ENCODE measurements at places on chromosomes 3 and 15.

- no peak for DNase-seq
These were observed 28.3 kb upstream of the STIMATE start for GRCh38 chr3:52925405-52926313.

- DNase-seq, result no peak
These were observed 22.4 kb upstream of the CELF6 start for GRCh38 chr15:72342385-72342784.

GRCh38 chr3:111980716-111981456 lies 2.1 kb downstream of the ABHD10 start:
- DNase-seq, result no peak

DNA sequence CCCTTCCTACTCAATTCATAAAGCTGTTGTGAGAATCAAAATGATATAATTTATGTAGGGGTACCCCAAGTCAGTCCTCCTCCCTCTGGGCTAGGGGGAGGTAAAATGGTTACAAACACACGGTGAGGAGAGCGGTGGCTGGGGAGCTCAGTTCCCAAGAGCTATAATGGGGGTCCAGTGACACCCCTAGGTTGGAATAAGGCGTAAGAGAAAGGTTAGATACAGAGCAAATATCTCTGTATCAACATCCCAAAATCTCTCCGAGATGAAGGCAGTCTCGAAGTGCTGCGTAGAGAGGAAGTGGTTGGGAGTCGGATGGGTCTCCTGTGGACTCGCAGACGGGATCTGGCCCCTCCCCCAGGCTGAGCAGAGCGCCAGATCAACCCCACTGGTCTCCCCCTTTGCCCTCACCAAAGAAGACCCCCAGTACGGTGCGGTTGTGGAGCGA lies 1.8 kb downstream of the DUOX2 start:
- no peak for DNase-seq

- DNase-seq, result no peak
These were observed 66.6 kb upstream of the LARS2 start for GRCh38 chr3:45321607-45322391.

DNA sequence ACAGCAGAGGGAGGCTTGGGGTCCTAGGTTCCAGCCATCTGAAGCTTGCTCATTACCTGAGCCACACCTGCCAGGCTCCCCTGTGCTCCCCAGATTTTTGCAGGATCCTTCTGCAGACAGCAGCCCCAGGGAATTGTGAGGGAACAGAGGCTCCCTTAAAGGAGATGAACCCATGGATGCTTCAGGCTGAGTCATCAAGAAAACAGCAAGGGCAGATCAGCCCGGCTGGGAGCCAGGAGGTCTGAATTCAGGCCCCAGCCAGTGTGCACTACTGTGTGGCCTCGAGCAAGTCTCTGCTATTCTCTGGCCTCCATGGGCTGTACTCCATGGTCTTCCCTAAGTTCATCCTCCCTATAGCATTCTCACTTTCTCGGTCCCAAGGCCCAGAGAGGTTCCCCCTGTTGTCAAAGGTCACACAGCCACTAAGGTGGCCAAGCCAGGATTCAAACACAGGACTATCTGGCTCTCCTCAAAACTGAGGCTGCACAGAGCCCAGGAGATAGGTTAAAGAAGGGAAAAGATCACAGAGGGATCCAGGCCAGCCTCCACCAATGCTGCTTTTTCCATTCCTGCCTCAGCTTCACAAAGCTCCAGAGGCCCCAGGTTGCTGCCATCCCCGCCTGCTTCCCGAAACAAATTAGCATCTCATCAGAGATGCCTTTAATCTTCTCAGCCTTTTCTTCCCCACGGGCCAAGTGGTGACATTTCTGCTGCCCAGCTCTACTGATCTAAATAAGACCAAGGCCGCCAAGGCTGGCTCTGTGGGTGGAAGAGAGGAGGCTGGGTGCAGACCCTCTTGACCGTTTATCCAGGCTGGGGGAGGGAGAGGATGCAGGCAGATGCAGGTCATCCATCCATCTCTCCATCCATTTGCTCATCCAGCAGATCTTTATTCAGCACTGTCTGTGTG lies 21.2 kb upstream of the GRIP2 start:
- DNase-seq, result no peak

GRCh38 chr3:2908693-2909351 lies 201.4 kb downstream of the IL5RA start:
- DNase-seq, result no peak

- no peak for DNase-seq
These were observed 681.2 kb upstream of the NECTIN3 start for GRCh38 chr3:110390372-110390771.

- no peak for DNase-seq
These were observed 16.1 kb downstream of the TXNRD3 start for GRCh38 chr3:126638790-126639189.

DNA sequence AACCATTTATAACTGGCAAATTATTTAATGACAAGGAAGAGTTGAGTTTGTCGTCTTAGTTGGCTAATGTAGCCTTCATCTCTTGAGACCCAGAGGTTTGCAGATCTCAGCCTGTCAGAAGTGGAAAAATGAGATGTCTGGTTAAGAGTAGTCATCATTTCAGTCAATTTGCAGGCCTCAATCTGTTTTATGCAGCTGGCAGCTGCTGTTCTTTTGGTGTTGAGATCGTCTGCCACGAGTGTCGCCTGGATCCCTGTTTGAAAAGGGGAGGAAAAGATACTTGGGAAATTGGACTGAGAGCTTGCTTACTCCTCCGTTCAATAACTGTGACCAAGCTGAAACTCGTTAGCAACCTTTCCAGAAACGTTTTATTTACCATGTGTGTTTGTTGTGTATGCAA lies 2.3 kb downstream of the PHLDB2 start:
- DNase-seq, result no peak

GRCh38 chr3:100131241-100131640 lies 16.9 kb upstream of the FILIP1L start:
- no peak for DNase-seq

DNA sequence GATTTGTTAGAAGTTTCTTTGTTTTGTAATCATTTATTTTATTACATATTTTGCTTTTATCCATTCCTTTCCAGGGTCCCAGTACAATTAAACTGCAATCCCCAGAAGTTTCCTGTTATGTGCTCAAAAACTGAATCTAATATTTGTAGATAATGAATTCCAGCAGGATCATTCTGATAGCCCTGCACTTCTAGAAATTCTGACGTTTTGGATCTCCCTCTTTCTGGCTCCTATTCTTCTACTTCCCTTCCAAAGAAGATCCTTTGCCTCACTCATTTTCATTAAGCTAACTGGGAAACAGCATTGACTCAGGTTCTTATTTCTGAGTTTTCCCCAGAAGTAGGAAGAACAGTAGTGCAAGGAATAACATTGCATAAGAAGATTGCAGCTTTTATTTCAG lies 9.9 kb downstream of the P3H2 start:
- no peak for DNase-seq

- DNase-seq, result no peak
These were observed 96.3 kb upstream of the ZBED2 start for GRCh38 chr3:111691293-111691909.

DNA sequence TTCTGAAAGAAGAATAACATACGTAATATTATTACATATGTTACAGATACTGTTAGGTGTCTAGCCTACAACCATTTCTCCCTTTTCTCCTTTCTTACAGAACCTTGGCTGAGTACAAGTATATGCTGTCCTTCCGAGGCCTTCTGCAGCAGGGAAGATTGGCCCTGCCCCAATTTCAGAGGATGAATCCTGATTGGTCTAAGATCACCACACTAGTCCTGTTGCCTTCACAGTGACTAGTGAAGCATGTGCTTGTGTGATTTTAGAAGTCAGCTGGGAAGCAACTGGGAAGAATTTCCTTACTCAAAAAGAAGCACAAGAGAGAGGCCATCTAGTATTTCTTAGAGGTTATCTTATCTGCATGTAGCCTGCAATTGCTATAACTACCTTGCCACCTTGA lies 30.6 kb upstream of the MECOM start:
- no peak for DNase-seq

DNA sequence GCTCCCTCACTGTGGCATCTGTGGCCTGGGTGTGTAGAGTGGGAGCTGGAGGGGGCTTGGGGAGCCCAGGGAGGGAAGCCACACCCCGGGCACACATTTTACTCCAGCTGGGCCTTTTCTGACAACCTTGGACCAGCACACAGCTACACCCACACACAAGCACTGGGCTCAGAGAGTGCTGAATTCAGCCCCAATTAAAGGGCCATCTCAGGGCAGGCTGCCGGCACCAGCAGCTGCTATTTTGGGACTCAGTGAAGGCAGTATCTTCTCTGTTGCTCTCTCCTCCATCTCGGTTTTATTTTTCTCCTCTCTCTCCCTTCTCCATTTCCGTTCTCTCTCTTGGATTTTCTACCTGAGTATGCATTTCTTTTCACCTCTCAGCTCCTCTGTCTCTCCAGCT lies 19.1 kb upstream of the TBC1D21 start:
- DNase-seq, result no peak

- DNase-seq, result no peak
These were observed 26.7 kb upstream of the SNRK start for GRCh38 chr3:43259626-43260025.

- no peak for DNase-seq
These were observed 33.3 kb downstream of the ATOSA start for GRCh38 chr15:52645916-52646315.

GRCh38 chr3:189393598-189393997 lies 221.8 kb downstream of the TPRG1 start:
- no peak for DNase-seq

- peak; percentile 75 for DNase-seq
These were observed at the start of gene DZIP1L for GRCh38 chr3:138114988-138115971. DZIP1L (minus strand) TSS chr3:138115608; CDS start chr3:138103971, 11,637 bp downstream.

GRCh38 chr3:194098081-194098842 lies 37.7 kb upstream of the HES1 start:
- DNase-seq, result no peak

- DNase-seq, result no peak
These were observed 26.2 kb downstream of the ATOSA start for GRCh38 chr15:52652984-52653383.

GRCh38 chr3:143835312-143835711 lies 13.0 kb downstream of the SLC9A9 start:
- DNase-seq, result no peak

- DNase-seq, result no peak
These were observed 46.2 kb downstream of the OSBPL10 start for GRCh38 chr3:31934866-31935265.

DNA sequence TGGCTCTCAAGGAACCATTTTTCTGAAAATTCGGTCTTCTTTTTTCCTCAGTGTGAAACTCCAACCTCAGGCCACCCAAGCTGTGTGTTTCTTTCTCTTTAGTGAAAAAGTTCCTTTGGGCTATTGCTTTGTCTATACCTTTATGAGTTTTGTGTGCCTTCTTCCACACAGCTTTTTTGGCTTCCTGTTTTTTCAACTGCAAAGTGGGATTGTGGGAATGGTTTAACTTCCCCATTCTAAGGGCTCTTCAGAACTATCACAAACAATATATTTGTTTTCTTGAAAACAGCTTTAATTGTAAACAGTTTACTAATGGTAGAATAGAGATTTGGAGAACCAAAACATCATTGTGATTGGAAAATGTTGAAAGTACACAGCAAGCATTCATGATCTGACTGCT lies 10.4 kb downstream of the SYN2 start:
- DNase-seq, result no peak

DNA sequence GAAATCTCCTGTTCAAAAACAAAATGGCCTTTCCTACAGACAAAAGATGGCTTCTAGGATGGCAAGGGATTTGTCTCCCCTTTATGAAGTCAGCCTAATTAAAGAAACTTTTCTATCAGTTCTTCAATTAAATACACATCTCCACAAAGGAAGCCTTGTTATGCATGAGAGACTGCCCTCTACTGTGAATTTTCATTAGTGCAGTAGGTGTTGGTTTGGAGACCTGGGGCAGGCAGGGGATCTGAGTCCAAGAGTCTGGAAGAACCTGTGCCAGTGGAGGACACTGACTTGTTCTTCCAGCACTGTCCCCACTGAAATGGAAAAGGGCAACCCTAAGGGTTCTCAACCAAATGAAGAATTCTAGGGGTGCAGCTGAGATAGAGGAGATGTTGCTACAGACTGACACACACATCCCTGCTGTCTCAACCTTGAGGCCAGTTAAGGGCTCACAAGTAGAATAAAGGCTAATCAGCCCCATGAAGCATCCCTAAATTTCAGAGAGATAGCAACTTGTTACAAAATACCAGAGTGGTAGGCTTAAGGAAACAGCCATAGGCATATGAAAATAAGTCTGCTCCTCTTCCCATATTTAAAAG lies 174.0 kb upstream of the PRICKLE2 start:
- DNase-seq, result no peak

DNA sequence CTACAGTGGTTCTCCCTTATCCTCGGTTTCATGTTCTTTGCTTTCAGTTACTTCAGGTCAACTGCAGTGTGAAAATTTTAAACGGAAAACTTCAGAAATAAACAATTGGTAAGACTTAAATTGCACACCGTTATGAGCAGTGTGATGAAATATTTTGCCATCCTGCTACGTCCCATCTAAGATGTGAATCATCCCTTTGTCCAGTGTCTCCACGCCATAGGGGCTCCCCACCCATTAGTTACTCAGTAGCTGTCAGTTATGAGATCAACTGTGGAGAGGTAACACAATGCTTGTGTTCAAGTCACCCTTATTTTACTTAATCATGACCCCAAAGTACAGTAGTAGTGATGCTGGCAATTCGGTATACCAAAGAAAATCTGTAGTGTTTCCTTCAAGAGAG lies 47.4 kb downstream of the TJP1 start:
- DNase-seq, result no peak

GRCh38 chr3:10523561-10523960 lies 18.2 kb upstream of the ATP2B2 start:
- DNase-seq, result no peak

DNA sequence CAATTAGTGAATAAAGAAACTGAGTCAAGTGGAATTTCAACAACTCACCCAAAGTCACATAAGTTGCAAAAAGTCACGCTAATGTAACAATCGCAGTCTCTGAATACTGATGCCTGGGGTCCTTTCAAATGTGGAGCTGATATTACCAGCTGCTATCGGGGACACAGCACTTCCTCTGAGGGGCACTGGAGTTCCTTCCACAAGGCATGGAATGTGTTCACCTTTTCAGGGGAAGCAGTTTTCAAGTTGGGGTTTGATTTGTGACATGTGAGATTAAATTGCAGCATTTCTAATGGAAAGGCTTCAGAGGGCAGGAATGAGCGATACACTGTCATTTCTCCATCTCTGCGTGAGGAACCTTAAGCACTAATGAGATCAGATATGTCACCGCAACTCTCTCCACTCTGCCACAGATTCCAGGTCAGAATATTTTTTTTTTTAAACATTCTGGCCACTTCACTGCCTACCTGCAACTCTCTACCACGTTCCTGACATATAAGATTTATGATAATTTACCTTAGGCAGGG lies 807.2 kb upstream of the CFAP20DC start:
- DNase-seq, result no peak

DNA sequence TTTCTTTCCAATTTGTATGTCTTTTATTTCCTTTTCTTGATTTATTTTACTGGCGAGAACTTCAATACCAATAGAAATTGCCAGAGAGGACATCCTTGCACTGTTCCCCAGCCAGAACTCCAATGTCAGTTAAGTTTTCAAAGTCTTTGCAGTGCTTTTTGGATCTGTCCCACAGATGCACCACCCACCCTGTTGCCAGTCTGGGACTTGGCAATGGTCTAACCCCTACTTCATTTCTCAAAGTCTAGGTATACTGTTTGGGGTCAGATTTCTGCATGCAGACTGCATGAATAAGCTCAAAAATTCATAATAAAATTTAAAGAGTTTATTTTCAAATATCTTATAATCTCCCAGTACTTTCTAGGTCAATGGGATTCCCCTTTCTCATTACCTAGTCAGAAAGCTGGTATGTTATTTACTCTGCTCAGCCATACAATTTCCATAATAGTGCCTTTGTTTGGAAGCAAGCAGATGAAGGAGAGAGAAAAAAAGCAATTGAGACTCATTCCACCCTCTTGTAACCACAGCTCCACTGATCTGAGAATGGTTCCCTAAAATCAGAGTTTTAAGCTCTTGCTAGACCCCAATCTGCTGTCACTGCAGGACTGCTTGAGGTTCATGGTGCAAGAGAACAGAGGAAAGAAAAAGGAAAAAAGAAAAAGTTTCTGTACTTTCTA lies 125.9 kb upstream of the PLXND1 start:
- no peak for DNase-seq

Data from psoas muscle (tissue), 8 donors.